ENCODE measurements at places on chromosomes 6 and 20. TPM values are rescaled to one million over a fixed set of nuclear protein-coding genes. Genes with fewer than 3 reads are reported as not detected.
A peak's percentile ranks its signal among the peaks of the same experiment; 100 is the strongest.

- no peak for DNase-seq
- no peak overlapping the region for H3K4me3 ChIP-seq
- H3K27ac ChIP-seq = no peak overlapping the region
Observed at GRCh38 chr6:148967011-148967520, 220.2 kb downstream of the UST start.

- H3K27me3 ChIP-seq = no peaks in the 10 kb centered on the region
- no peaks in the 10 kb centered on the region for H3K36me3 ChIP-seq
- H3K4me3 ChIP-seq = no peak overlapping the region
- no peak for DNase-seq
Observed at GRCh38 chr6:5389086-5389745, 127.9 kb downstream of the FARS2 start.

GRCh38 chr6:83633149-83633548, 75.8 kb downstream of the SNAP91 start:
- no peaks in the 10 kb centered on the region for H3K4me1 ChIP-seq
- H3K4me3 ChIP-seq = no peak overlapping the region
- H3K27me3 ChIP-seq = peaks cover 7% of the 10 kb centered on the region
- H3K27ac ChIP-seq = no peak overlapping the region

DNA sequence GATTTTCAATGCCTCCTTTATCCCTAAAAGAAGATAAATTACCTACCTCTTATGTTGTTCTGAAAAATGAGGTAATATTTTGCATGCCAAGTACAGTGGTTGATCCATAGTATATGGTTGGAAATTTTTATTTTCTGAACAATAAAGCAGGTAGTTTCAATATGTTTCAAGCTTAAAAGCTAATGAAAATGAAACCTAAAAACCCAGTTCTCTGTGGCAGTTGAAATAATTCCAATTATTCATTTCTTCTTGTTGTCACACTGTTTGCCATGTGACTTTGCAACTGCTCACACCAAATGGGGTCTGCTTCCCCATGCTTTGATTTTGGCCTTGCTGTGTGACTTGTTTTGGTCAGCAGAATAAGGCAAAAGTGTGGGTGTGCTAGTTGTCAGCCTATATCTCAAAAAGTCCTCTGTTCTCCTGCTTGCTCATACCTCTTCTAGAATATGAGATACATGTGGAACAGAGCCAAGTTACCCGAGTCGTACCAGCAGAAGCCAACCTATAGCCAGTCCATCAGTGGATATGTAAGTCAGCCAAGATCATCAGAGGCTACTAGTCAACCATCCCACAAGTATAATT, 197.2 kb upstream of the THEMIS start:
- no peaks in the 10 kb centered on the region for H3K27me3 ChIP-seq
- no peak overlapping the region for H3K4me3 ChIP-seq
- H3K27ac ChIP-seq = no peak overlapping the region
- peaks cover 6% of the 10 kb centered on the region for H3K36me3 ChIP-seq
- DNase-seq = no peak

GRCh38 chr6:168554898-168555617, 114.1 kb downstream of the SMOC2 start:
- no peaks in the 10 kb centered on the region for H3K27me3 ChIP-seq
- H3K36me3 ChIP-seq = no peaks in the 10 kb centered on the region
- peaks cover 34% of the 10 kb centered on the region for H3K4me1 ChIP-seq
- peak overlapping the region; percentile 50 for H3K27ac ChIP-seq

DNA sequence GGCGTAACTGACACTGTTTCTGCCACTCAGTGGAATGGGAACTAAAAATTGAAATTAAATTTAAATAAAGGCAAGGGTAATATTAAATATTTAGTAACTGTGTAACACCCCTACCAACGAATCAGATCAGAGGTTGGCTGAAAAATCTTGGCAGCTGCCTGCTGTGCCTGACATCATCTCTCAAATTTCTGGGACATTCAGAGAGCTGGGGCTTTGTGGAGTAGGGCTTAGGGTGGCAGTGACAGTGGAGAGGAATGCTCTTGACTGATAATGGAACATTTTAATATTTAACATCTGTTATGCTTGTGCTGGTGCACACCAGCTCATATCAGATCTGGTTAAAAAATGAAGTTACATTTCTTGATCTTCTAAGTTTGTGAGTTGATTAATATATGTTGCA, 62.2 kb downstream of the RFPL4B start:
- H3K27me3 ChIP-seq = no peaks in the 10 kb centered on the region
- no peak overlapping the region for H3K4me3 ChIP-seq
- no peak overlapping the region for H3K27ac ChIP-seq
- no peaks in the 10 kb centered on the region for H3K36me3 ChIP-seq
- no peaks in the 10 kb centered on the region for H3K4me1 ChIP-seq

- H3K4me1 ChIP-seq = peaks cover 14% of the 10 kb centered on the region
- peaks cover 90% of the 10 kb centered on the region for H3K27me3 ChIP-seq
- no peaks in the 10 kb centered on the region for H3K36me3 ChIP-seq
- H3K4me3 ChIP-seq = no peak overlapping the region
Observed at GRCh38 chr6:98821756-98822405, 12.5 kb upstream of the POU3F2 start.

DNA sequence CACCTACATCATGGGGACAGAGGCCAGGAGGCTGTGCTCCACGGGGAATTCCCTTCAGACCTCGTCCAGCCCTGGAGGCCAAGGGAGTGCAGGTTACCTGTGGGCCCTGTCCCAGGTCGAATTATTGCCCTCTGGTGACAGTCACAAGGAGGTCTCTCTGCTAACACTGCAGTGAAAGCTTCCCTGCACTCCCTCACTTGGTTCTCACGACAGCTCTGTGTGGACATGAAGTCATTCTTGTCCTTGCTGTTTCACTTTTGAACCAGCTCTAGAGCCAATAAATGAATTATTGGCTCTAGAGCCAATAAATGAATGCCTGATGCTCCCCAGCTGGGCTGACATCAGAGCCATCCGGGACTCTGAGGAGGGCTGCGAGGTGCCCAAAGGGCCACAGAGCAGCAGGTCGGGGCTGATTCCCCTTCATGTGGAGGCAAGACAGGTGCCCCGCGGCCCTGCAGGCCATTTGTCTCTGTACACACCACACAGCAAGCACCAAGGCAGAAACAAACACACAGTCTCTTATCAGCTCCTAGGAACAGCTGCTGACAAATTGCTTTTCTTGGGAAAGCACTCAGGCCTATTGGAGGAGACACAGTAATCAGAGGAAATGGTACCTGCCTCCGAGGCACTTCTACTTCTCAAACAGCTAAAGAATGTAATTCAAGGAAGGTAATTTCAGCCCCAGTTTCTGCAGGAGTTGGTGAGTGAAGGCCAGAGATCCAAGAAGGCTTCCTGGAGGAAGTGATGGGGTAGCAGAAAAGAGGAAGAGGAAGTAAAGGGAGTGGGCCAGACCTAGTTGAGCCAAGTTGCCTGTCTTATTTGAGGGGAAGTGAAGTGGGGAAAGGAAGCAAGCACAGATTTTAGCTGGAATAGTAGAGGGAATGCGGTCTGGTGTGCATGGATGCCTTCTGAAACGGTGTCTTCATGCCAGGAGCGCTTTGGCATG, 27.5 kb upstream of the TBXT start:
- no peak overlapping the region for H3K4me3 ChIP-seq
- H3K4me1 ChIP-seq = peaks cover 8% of the 10 kb centered on the region
- H3K27ac ChIP-seq = peak overlapping the region; percentile 14
- peaks cover 72% of the 10 kb centered on the region for H3K27me3 ChIP-seq

- no peak overlapping the region for H3K4me3 ChIP-seq
- H3K36me3 ChIP-seq = no peaks in the 10 kb centered on the region
- H3K27ac ChIP-seq = no peak overlapping the region
Observed at GRCh38 chr6:100998111-100998510, 117.0 kb upstream of the ASCC3 start.

DNA sequence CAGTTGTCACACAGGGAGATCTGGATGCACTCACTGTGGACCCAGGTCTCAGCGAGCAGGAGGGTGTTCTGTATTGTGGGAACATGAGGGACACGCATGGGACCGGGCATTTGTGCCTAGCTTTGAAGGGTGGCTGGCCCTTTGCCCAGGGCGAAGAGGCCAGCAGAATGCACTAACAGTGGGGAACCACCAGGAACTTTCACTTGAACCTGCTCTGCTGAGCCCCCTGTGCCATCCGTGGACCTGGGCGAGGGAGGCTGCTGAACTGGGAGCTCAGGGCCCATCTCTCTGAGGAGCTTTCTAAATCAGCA, 1.2 kb upstream of the ULBP2 start:
- peaks cover 18% of the 10 kb centered on the region for H3K4me1 ChIP-seq
- peaks cover 93% of the 10 kb centered on the region for H3K27me3 ChIP-seq
- no peak for DNase-seq
- H3K36me3 ChIP-seq = no peaks in the 10 kb centered on the region
- H3K4me3 ChIP-seq = peak overlapping the region; percentile 38
- H3K27ac ChIP-seq = no peak overlapping the region

- no peak for DNase-seq
- H3K36me3 ChIP-seq = no peaks in the 10 kb centered on the region
- no peaks in the 10 kb centered on the region for H3K27me3 ChIP-seq
- no peak overlapping the region for H3K27ac ChIP-seq
Observed at GRCh38 chr6:25027221-25027916, 91.6 kb upstream of the RIPOR2 start.

DNA sequence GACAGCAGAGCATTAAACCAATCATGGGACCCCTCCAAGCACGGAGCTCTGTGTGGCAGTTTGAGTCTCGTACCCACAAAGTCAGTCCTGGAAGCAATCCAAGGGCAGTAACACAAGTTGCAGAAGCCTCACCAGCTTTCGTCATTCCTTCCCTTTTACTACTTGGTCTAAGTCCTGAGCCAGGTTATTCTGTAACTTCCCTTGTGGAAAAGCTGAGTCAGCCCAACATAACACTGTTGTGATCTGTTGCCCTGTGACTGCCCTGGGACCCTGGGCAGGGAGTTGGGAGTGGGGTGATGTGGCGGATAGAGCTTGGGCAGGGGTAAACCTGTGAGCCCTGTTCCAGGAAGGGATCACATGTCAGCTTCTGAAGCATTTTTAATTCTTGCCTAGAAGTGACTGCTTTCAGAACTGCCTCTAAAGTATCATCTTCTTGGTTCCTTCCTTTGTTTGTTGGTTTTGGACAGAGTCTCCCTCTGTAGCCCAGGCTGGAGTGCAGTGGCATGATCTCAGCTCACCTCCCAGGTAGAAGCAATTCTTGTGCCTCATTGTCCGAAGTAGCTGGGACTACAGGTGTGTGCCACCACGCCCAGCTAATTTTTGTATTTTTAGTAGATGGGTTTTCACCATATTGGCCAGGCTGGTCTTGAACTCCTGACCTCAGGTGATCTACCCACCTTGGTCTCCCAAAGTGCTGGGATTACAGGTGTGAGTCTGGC, 183.7 kb upstream of the JAG1 start:
- peaks cover 63% of the 10 kb centered on the region for H3K27me3 ChIP-seq
- H3K4me3 ChIP-seq = no peak overlapping the region
- no peaks in the 10 kb centered on the region for H3K36me3 ChIP-seq
- DNase-seq = no peak
- peaks cover 27% of the 10 kb centered on the region for H3K4me1 ChIP-seq
- H3K27ac ChIP-seq = no peak overlapping the region

GRCh38 chr20:61683721-61684120, 382.0 kb downstream of the TAF4 start:
- DNase-seq = no peak
- H3K4me1 ChIP-seq = peaks cover 17% of the 10 kb centered on the region
- H3K27ac ChIP-seq = no peak overlapping the region

DNA sequence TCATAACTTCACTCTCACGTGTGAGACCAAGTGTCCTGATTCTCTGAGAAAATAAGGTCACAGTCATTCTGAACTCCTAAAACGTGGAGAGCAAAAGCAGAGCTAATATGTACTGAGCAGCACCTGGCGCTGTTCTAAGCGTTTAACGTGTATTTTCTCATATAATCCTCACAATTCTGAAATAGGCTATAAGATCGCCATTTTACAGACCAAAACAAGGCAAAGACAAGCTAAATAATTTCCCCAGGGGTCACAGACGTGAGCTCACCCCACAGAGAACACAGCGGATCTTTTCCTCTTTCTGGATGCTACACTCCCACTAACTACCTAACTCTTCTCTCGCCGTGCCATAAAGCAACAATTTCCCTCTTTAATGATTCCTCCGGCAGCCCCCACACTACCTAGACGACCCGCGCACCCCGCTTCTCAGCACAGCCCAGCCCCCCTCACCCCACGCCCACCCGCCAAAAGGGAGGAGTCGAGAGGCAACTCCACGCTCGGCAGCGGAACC, 636 bp downstream of the SUPT3H start:
- H3K4me1 ChIP-seq = peaks cover 20% of the 10 kb centered on the region
- no peak for DNase-seq
- no peaks in the 10 kb centered on the region for H3K36me3 ChIP-seq

- no peak for DNase-seq
- no peak overlapping the region for H3K4me3 ChIP-seq
- H3K27ac ChIP-seq = no peak overlapping the region
- no peaks in the 10 kb centered on the region for H3K36me3 ChIP-seq
Observed at GRCh38 chr6:52634211-52634610, 36.7 kb upstream of the TMEM14A start.

GRCh38 chr6:149431905-149432775, 32.1 kb downstream of the SUMO4 start:
- peak overlapping the region; percentile 37 for H3K4me3 ChIP-seq
- H3K4me1 ChIP-seq = peaks cover 2% of the 10 kb centered on the region
- DNase-seq = peak; percentile 69
- no peaks in the 10 kb centered on the region for H3K36me3 ChIP-seq

GRCh38 chr20:44011251-44011940, 96.7 kb downstream of the TOX2 start:
- H3K27ac ChIP-seq = no peak overlapping the region
- H3K4me1 ChIP-seq = peaks cover 27% of the 10 kb centered on the region
- H3K36me3 ChIP-seq = no peaks in the 10 kb centered on the region
- DNase-seq = no peak

GRCh38 chr20:22762576-22763256, 178.3 kb upstream of the FOXA2 start:
- H3K27me3 ChIP-seq = peaks cover 3% of the 10 kb centered on the region
- peaks cover 14% of the 10 kb centered on the region for H3K4me1 ChIP-seq
- H3K36me3 ChIP-seq = no peaks in the 10 kb centered on the region
- no peak overlapping the region for H3K4me3 ChIP-seq
- DNase-seq = no peak

DNA sequence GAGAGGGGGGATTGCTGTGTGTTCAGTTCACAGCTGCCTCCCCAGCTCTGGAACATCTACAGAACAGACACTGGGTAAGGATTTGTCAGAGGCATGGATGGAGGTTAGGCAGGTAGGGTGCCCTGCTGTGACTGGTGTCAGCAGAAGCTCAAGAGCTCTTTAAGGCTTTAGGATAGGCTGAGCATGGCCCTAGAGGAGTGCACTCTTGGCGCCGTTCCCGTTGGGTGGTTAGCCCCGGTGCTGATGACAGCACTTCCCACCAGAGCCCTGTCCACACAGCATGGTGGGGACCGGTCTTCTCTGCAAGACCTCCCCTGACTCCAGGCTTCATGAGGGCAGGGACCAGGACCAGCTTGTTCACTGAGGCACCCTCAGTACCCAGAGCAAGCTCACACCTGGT, 262.0 kb downstream of the BMP7 start:
- peaks cover 39% of the 10 kb centered on the region for H3K4me1 ChIP-seq
- H3K36me3 ChIP-seq = no peaks in the 10 kb centered on the region
- H3K4me3 ChIP-seq = no peak overlapping the region
- no peak for DNase-seq

LAMA5 gene
- total RNA-seq = 618 TPM

BPIFB1 gene
- not detected for total RNA-seq

RFX6 gene
- total RNA-seq = 3.8 TPM

RBCK1 gene
- 108 TPM for total RNA-seq

OPRM1 gene
- not detected for total RNA-seq

CD24 gene
- 377 TPM for total RNA-seq

HEY2 gene
- total RNA-seq = 11.7 TPM

RAET1L gene
- total RNA-seq = not detected

EBF4 gene
- 78.8 TPM for total RNA-seq

SLPI gene
- total RNA-seq = not detected

KAT14 gene
- 22.2 TPM for total RNA-seq

PDE10A gene
- total RNA-seq = 13.0 TPM
